ENCODE measurements at places on chromosomes 12 and 14.
A peak's percentile ranks its signal among the peaks of the same experiment; 100 is the strongest.

GRCh38 chr12:6925540-6926279 is 2.0 kb upstream of the ATN1 start:
- peak; percentile 85 for DNase-seq

DNA sequence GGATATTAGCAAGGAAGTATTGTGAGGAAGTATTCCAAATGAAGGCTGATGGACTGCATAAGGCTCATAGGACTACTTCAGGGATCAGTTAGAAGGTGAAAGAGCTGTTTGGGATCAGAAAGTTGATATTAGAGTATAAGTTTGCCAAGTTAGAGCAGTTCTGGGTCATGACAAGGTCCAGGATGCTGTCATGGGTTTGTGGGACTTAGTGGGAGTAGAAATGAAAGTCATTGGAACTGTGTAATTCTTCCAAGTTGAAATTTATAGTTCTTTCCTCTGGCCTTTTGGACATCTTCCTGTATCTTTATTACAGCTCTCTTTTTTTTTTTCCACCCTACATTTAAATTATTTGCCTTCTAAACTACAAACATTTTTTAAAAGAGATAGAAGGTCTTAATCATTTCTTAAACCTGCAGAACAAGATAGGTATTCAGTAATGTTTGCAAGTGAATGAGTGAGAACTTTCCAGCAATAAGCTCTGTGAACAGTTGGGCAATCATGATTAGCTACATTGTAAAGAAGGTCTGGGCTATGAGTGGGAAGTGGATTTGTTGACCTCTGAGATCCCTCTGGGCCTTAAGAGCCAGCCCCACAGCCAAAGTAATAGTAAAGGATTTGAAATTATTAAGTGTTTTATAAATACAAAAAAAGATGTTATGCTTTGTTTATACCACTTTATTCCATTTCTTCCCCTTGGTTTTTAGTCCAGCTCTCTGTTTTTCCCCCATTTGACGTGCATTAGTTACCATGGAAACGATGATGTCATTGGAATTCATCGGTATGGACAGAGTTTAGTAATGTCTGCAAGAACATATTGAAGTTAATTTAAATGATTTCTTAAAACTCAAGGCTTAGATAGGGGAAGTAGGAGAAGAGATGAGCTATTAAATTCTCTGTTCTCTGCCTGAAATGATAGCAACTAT is 247.9 kb upstream of the ARHGAP5 start:
- DNase-seq: no peak

GRCh38 chr14:90969531-90970166 is 90.8 kb downstream of the RPS6KA5 start:
- DNase-seq: no peak

DNA sequence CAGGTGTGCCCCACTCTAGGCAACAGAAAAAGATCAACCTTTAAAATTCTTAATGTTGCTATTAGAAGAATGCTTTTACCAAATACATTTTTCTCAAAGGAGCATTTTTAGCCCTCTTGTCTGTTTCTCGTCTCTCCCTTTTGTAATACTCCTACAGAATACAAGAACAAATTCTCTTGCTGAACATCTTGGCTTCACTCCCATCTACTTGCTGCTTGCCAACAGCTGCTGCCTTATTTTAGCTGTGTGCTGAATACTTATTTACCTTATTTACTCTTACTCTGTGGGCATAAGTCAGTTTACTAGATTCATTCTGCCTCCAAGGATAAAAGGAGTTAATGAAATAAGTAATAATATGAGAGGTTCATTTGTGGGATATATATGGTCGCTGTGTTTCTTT is 70.8 kb downstream of the POLR3B start:
- no peak for DNase-seq

- DNase-seq: no peak
These were observed 55.7 kb downstream of the SFSWAP start for GRCh38 chr12:131766382-131767107.

- no peak for DNase-seq
These were observed 1216.4 kb upstream of the USP15 start for GRCh38 chr12:61043838-61044237.

DNA sequence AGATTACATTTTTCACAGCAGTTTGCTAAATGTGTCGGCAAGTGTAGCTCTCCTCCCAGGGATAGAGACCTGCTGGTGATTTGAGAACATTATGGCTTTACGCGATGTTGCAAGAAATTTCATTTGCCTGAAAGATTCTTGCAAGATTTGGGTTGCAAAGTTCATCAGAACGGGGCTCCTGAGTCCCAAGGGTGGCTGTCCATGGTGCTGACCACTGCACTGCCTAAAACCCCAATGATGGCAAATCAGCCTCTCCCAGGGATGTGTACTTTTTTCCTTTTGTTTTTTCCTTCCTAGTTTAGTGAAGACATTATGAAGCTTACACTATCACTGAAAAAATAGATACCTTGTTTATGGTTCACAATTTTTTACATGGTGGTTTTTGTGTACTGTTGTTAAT is 85.4 kb downstream of the WSCD2 start:
- DNase-seq: no peak

DNA sequence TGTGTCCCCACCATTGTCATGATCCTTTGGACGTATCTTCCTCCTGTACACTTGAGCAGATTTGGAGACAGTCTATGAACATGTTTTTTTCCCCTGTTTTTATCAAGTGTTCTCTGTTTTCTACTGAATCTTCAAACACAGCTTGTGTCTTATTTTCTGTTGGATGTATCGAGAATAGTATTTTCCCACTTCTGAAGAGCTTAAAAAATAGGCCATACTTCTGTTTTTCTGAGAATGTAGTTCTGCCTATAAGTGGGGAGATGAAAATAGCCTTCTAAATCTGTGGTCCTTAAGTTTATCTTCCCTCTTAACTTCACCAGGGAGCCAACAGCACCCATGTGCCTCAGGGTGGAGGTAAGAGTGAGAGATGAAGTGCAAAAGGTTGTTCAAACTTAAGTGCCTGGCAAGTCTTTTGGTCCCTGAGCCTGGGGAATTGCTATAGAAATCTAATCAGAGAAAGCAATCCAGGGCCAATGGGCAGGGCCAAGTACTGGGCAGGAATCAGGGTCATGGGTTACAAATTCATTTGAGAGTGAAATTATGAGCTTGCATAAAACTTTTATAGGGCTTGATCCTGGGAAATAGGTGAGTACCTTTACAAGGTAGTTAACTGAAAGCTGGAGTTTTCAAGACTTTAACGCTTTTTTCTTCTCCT is 58.9 kb downstream of the ARF6 start:
- no peak for DNase-seq

DNA sequence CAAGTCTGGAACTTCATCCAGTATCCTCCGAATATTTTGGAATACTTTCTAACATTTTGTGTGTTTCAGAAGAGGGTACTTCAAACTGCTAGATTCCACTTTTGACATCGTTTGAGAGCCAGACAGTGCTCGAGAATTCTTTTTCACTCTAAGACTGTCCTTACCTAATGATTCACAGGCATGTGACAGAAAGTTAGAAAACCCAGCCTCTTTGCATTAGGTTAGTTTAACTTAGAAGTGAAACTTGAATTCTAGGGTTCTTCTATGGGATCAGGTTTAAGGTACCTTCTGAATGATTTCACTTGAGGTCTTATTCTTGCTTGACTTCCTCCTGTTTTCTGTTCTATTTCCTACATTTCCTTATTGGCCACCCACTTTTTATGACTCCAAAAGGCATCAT is 431.8 kb downstream of the SLC6A15 start:
- no peak for DNase-seq

DNA sequence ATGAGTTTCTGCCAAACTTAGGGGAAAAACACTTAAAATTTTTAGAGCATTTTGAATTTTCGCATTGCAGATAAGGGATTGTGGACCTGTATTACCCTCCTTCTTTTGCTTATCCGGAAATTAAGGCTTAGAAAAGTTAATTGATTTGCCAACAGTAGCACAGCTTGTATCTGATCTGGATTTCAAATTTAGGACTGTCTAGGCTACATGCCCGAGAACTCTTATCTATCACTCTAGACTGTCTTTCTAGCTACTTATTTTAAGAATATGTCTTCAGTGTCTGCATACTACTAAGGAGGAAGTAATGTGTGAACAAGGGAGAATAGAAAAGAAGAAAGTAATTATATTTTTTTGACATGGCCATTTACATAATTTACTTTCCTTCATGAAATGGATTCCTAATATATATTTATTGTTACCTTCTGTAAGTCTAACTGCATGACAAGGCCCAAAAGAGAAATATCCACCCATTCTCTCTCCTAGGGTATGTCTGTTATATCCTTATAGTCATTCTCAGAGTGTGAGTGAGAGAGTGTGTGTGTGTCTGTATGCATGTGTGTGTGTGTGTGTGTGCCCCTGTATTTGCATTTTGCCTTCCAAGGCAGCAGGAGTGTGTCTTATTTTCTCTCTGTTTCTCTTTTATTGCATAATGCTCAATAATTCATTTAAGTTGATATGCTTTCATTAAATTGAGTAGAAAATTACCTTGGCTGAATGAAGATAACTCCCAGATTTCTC is 132.1 kb downstream of the SLC5A8 start:
- DNase-seq: no peak

DNA sequence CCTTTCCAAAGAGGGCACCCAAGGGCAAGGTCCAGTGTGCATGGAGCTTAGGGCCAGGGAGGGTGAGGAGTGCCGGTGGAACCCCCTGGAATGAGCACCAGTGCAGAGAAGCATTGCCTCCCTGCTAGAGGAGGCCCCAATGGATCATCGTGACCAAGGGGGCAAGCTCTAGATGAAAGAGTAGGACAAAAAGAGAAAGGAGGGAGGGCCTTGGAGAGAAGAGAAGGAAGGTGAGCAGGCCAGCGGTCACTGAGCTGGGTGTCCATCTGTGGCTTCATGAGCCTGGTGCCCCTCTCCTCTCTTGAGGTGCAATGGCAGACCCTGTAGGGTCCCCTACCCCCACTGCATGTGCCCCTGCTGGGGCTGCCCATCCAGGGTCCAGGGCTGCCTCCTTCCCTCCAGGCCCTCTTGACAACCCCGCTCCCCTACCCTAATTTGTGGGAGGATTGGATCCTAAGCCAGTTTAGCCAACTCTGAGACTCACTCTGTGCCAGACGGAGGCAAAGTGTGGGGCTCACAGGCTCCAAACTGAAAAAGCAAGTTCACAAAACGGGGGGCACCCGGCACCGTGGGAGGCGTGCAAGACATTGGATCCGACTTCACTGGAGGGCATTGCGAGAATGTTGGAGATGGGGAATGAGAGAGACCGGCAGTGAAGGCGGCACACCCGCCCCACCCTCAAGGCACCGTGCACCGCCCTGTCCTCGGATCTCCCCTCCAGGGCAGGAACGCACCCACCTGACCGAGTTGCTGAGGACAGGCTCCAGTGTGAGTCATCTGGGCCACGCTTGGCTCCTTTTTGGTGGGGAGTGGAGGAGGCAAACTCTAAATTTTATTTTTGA is 207.5 kb downstream of the KIF26A start:
- no peak for DNase-seq

- DNase-seq: no peak
These were observed 655 bp downstream of the PLD4 start for GRCh38 chr14:104925214-104925854.

DNA sequence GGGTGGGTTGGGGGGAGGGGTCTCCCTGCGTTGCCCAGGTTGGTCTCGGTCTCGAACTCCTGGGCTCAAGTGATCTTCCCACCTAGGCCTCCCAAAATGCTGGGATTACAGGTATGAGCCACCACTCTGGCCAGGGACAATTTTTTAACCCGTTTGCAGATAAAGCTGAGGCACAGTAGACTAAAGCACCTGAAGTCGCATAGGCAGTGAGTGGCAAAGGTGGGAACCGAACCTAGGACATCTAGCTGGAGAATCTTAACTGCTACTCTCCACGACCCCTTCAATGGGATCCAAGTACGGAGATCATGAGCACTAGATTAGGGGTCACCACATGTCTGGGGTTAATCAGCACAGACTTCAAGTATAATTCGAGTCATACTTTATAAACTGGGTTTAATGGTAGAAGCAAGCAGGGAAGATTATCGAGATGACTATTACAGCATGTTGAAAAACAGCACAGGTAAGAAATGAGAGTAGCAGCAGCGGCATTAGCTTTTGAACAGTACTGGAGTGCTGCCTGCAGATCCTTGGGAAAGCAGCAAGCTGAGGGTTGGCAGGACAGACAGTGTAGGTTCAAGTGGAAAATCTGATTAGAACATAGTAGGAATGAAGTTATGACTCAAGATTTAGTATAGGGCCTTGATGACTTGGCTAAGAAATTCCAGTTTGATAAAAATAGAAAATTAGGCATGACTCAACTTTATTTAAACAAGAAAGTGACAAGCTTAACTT is 23.9 kb downstream of the NID2 start:
- DNase-seq: no peak

- no peak for DNase-seq
These were observed 356.2 kb downstream of the TMEM121 start for GRCh38 chr14:105882626-105883025.

DNA sequence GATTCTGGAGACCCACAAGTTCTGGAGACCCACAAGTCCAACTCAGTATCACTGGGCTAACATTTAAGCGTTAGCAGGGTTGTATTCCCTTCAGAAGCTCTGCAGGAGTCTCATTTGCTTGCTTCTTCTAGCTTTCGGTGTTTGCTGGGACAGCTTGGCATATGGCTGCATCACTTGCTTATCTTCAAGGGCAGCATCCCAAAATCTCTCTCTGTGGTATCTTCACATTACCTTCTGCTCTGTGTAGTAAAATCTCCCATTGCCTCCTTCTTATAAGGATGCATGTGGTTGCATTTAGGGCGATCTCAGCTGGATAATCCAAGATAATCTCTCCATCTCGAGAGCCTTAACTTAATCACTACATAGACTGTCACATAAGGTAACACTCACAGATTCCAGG is 7.3 kb upstream of the CNTN1 start:
- DNase-seq: no peak

- no peak for DNase-seq
These were observed 459 bp downstream of the PPFIBP1 start for GRCh38 chr12:27524494-27524835.

GRCh38 chr14:103113774-103114173 is 9.5 kb upstream of the TNFAIP2 start:
- no peak for DNase-seq

DNA sequence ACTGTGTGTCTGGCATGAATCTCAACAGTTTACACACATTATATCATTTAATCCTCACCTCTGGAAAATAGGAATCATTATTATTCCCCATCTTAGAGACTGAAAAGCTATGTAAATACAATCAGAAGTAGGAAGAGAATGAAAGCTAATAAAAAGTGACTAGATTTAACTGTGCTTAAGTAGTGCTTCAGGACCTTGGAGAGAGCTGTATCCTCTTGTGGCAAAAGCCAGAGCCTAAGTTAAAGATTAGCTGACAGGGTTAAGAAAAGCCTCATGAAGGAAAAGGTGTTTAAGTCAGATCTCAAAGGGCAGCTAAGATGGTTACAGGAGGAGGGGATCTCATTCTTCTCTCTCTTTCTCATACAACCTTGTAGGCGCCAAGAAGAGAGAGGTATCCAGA is 65.3 kb upstream of the TMEM233 start:
- DNase-seq: no peak
